ENCODE measurements at places on chromosomes 7 and 10.

DNA sequence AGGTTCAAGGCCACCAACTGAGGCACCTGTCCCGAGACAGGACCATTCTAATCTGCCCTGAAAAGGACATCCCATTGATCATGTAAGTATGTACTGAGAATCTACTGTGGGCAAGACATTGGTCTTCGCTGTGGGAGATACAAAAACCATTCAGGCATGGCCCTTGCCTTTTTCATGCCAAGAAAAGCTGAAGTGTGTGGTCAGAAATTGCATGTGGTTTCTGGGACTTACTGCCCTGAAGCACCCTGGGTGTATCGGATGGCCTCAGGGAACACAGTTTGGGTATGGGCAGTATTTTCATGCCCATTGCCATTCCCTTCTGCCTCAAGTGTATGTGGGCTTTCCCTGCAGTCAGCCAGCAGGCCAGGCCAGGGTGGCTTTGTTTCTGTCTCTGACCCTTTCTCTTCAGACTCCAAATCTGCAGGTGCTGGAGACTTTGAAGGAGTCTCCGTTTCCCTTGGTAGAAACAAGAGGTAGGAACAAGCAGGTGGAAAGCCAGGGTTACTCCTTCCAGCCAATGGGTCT, 285.7 kb downstream of the ZEB1 start:
- no peak for DNase-seq

DNA sequence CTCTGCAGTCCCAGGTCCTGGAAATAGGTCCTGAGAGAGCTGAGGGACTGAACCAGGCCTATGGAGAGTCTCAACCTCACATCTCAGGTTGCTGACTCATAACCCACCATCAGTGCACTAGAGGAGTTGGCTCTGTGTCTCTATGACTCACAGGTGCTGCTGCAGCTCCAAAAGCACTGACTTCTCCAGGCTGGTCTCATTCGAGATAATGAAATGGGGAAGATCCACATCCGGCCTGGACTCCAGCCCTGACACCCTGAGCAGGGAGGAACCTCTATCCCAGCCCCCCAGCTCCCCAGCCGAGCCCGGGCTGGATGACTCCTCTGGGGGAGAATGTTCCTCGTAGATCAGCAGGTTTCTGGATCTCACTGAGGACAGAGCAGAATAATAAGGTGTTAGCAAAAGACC, 35.5 kb upstream of the DGKI start:
- DNase-seq = peak; percentile 35

DNA sequence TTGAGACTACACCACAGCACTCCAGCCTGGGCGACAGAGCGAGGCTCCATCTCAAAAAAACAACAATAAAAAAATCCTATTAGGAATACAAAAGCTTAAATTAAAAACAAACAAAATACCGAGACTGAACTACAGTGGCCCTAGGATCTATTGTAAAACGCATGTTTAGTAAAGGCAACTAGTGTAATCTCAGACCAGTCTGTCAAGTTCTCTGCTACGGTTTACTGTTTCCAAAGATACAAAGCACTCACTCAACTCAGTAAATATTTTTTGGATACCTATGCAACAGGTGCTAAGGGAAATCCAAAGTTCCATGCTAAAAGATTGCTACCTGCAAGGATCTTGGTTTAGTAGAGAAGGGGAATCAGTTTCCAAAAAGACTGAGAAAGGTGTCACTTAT, 3.4 kb upstream of the MIOS start:
- DNase-seq = no peak

DNA sequence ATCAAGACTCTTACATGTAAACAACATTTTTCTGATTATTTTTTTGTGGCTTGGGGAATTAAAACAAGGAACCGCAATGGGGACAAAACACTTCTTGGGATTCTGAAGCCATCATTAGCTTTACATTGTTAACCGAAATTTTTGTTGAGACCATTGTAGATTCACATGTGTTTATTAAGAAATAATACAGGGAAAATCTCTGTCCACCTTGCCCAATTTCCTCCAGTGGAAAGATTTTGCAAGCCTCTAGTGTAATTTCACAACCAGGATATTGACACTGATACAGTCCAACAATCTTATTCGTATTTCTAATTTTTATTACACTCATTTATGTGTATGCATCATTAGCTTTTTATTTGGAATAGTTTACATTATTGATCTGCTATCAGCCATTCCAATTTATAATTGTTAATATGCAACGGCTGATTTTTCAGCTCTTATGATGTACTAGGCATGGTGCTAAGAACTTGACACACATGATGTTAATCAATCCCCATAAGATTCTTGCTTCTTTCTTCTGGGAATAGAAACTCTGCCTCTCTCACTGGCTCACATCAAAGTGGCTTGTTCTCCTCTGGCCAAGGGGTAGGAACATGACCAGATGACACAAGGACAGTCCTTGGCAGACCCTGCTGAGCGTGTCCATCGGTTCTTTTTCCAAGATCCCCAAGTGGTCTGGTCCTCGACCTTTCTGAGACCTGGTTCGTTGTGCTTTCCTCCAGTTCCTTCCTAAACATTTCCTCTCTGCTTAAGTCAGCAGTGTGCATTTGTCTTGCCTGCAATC, 137.6 kb downstream of the ADAM12 start:
- DNase-seq = no peak

- DNase-seq = no peak
Observed at GRCh38 chr10:121481180-121481579, 117.1 kb downstream of the FGFR2 start.

DNA sequence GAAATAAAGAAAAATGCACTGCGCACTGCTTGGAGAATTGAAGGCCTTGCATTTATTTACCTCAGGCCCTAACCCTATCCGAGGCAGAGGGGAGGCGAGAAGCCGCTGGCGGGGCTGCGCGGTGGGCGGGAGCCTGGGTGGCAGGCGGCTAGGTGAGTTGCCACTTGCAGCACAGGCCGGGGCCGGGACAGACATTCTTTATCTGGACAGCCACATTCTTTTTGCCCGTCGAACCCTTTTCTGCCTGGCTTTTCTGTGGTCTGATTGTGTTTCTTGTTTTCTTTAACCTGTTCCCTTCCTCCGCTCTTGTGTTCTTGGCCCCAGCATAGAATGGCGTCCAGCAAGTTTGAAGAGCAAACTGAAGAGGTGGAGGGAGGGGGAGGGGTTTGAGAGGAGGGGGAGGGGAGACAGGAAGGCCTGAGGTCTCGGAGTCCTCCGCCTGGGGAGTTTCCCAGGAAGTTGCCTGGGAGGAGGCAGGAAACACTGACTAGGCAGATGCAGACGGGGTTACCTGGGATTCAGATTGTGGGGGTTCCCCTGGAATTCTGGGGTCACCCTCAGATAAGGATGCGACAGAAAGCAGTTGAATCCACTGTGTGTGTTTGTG, 5.1 kb downstream of the SHH start:
- no peak for DNase-seq

GRCh38 chr10:8279598-8279997, 225.1 kb downstream of the GATA3 start:
- no peak for DNase-seq

- DNase-seq = peak; percentile 21
Observed at GRCh38 chr7:39453743-39454355, 112.4 kb upstream of the YAE1 start.

DNA sequence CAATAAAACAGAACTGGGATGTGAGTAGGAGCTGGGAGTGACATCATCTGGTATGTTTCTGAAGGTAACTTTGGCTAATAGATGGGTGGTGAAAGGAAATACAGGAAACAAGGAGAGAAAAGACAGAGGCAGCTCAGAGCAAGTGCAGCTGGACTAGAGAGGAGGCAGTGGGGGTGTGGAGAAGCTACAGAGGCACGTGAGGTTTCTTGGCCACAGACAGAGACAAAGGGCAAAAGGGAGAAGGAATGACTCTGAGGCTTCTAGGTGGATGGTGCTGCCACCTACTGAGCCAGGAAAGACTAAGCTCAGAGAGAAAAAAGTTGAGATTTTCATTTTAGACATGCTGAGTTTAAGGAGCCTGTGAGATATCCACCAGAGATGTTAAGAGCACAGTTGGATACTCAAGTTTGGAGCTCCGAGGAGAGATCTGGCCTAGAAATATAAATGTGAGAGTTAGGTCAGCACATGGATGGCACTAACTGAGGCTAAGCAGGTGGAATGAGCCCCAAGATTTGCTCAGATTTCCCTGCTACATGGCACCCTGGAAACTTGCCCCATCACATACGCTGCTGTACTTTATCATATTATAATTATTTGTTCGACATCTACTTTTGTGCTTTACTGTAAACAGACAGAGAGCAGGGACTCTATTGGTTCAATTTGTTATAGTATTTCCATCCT, 293.0 kb upstream of the IMMP2L start:
- DNase-seq = peak; percentile 20

- no peak for DNase-seq
Observed at GRCh38 chr10:69739634-69740033, 62.1 kb upstream of the COL13A1 start.
